ENCODE measurements at places on chromosomes 3 and 15. TPM values are rescaled to one million over a fixed set of nuclear protein-coding genes. Genes with fewer than 3 reads are reported as not detected.

GRCh38 chr3:81602781-81603180 is 158.7 kb downstream of the GBE1 start:
- DNase-seq = no peak

GRCh38 chr3:11643605-11644087 is at the start of gene VGLL4:
Gene VGLL4 (minus strand): TSS chr3:11643915. CDS start chr3:11643518, 397 bp downstream.
- DNase-seq = peak; percentile 97

GRCh38 chr3:156676768-156677479 is 2.5 kb downstream of the TIPARP start:
- no peak for DNase-seq

- no peak for DNase-seq
Measured at GRCh38 chr3:414063-414462, 217.5 kb downstream of the CHL1 start.

- no peak for DNase-seq
Measured at GRCh38 chr3:127844326-127844942, 22.1 kb upstream of the MGLL start.

DNA sequence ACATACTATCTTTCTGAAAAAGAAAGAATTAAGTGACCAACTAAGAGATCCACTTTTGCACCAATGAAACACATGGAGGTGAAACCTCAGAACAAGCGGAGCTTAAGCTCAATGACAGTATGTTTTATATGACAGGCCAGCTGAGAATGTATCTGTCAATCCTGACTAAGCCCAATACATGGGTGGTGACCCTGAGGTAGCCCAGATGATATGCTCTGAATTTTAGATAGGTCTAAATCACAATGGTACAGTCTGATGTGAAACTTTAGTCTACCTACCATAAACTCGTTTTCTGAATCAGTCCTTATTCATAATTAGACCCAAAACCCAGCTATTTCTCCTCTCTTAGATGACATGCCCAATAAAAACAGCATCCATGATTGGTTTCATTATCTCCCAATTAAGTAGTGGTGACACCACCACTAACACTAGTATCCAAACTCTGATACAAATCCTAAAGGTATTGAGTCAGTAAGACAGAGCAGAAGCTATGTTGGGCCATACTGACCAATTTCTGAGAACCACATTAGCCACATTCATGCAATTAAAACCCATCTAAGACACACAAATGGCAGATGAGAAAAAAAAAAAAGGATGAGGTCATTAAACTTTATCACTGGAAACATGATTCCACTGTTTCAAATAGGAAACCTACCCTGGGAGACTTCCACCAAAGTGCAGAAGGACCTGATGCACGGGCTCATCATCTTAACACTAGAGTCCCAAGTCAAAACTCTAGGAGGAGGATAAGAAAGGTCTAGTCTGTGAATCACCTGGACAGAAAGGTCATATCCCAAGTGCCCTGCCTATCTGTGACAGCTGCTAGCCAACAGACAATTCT is 20.6 kb downstream of the CMTM6 start:
- no peak for DNase-seq

GRCh38 chr3:152909180-152909883 is 74.4 kb downstream of the P2RY1 start:
- no peak for DNase-seq

GRCh38 chr15:52733696-52734255 is 54.6 kb upstream of the ATOSA start:
- no peak for DNase-seq

DNA sequence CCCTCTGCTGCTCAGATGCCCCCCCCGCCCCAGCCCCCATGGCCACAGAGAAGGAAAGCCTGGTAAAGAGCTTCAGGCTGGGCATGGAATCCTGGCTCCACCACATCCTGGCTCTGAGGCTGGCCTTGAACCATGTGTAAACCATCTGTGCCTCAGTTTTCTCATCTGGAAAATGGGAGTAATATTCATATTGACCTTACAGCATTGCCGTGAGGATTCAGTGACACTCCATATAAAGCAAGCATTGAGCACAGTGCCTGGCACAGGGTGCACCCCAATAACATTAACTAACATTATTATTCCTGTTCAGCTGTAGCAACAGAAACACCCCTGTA is 150.7 kb downstream of the XXYLT1 start:
- DNase-seq = no peak

DNA sequence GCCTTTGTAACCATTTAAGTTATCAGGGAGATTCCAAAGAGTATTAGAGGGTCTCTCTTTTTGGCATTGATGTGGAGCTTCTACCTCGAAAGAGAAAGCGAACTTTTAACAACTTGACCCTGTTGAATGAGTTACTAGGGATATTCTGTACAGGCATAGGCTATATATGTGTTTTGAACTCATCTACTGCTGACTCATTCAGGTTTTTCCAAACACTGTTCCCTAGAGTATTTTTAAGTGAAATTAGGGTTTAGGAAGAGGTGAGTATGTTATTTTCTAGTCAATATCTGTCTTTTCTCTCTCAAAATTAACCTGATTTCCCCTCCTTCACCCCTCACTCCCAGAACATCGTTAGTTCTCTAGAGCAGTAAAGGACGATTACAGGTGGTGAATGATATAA is 228.1 kb upstream of the C2CD4B start:
- no peak for DNase-seq

DNA sequence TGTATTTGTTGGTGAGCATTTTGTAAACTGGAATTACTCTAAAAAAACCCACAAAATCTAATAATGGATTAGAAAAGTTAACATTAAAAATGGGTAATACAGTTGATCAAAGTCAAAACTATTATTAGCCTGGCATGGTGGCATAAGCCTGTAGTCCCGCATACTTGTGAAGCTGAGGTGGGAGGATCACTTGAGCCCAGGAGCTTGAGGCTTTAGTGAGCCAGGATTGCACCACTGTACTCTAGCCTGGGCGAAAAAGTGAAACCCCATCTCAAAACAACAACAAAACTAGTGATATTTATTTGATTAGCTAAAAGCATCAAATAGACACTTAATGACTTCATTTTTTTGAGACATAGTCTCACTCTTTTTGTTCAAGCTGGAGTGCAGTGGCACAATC is 3.6 kb downstream of the SNX1 start:
- DNase-seq = no peak

- no peak for DNase-seq
Measured at GRCh38 chr3:182755308-182755707, 38.0 kb upstream of the ATP11B start.

DNA sequence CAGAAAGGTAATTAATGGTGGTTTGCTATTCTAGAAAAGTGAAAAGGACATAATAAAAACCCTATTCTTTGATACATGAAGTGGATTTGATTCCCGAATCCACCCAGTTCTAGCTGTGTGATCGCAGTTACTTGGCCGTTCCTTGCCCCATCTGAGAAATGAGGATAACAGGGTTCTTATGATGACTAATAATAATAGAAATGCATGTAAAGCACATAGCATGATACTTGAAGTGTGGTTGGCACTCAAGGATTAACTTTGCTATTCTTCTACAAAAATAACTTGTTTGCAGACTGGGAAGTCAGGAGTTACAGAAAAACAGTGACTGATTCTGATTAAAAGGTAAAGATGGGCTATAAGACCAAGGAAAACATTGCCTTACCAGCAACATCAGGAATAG is 26.8 kb downstream of the PARL start:
- DNase-seq = no peak

GRCh38 chr3:108322352-108322751 is 26.0 kb downstream of the HHLA2 start:
- DNase-seq = no peak

Gene ABI3BP
- total RNA-seq = 26.2 TPM

Gene ITGB5
- 180 TPM for total RNA-seq

Gene TRIM42
- not detected for total RNA-seq

Gene TEX9
- 2.0 TPM for total RNA-seq

DNA sequence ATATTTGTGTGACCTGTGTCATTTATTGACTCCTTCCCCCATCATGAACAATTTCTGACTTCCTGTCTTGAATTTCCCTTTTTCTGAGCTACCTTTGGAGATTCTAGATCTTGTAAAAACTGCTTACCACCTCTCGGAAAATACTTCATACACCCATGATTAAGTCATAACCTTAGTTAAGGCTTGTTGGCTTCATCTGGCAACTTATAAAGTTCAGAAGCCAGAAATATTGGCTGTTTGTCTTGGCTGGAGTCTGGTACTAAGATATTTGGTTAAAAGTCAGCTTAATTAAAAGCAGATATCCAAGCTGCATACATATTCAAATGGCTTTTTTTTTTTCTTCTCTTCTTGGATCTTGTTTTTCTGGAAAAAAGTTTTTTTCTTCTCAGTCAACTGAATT is 37.3 kb upstream of the B3GALNT1 start:
- no peak for DNase-seq

Gene ZNF80
- total RNA-seq = not detected

GRCh38 chr3:177622520-177622919 is 425.2 kb upstream of the TBL1XR1 start:
- DNase-seq = no peak

DNA sequence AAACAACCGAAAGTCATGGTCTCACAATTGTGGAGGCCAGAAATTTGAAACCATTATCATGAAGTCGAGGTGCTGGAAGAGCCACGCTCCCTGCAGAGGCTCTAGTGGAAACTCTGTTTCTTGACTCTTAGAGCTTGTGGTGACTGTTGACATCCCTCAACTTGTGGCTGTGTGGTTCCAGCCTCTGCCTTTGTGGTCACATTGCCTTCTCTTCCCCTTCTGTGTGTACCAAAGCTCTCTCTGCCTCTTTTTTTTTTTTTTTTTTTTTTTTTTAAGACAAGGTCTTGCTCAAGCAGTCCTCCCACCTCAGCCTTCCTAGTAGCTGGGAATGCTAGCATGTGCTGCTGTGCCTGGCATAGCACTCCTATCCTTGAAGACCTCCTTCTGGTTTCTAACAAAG is 48.7 kb upstream of the CRTC3 start:
- DNase-seq = no peak

GRCh38 chr3:122343654-122344053 is 18.6 kb downstream of the CSTA start:
- DNase-seq = no peak

DNA sequence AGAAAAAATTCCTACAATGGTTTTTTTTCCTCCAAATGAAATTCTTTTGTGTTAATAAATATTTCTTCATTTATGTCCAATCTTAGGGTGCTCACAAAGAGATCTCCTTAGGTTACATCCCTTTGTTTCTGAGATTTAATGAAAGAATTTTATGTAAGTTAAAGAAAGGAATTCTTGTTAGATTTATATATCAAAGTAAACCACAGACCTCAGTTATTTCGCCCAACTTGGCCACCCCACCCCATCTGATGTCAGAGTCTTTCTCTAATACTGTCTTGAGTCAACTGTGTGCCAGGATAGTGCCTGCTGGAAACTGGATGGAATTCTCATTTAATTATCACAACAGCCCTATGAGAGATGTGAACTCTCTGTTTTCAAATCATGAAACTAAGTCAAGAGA is 259.9 kb downstream of the OPA1 start:
- no peak for DNase-seq

GRCh38 chr3:115975796-115976195 is 352.5 kb downstream of the GAP43 start:
- DNase-seq = no peak

GRCh38 chr3:114582929-114583328 is 289.1 kb downstream of the TIGIT start:
- DNase-seq = no peak

- no peak for DNase-seq
Measured at GRCh38 chr3:138740072-138740471, 94.7 kb downstream of the PIK3CB start.

GRCh38 chr15:66868918-66869317 is 166.9 kb downstream of the SMAD6 start:
- no peak for DNase-seq

DNA sequence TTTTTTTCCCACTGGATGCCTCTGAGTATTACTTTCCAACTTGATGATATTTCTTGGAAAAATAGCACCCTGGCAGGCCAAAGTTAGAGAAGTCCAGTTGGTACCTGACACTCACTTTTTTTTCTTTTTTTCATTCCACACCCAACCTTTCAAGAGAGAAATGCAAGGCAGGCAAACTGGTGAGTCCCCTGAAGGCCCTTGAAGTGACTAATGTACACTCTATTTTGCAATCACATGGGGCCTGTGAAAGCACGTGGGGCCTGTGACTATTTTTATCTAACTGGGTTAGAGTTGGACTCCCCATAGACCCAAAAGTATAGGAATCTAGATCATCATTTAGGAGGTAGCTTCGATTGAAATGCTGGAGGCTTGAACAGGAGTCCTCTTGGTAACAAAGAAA is 316.7 kb downstream of the CHL1 start:
- no peak for DNase-seq

- DNase-seq = no peak
Measured at GRCh38 chr15:45157974-45158373, 28.2 kb downstream of the DUOX1 start.
